ENCODE measurements at places on chromosomes 7 and 10.

DNA sequence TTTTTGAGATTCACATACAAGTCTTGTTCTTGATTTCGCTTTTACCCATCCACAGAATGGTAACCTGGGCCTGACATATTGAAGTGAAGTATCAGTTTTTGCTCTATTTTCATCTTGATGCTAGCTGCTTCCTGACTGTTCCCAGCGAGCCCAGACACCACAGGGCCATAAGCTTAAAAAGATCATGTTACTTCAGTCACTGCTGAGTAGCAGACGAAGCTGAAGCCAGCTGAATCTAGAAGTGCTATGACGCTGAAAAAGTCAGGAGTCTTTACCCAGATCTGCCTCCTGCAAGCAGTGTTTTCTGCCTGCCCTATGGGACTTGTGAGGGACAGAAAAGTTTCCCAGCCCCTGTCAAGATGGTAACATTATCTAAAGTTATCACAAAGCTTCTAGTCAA, 2.7 kb upstream of the PRXL2A start:
- DNase-seq, result no peak

GRCh38 chr10:18229826-18230225, 89.6 kb downstream of the CACNB2 start:
- DNase-seq, result no peak

GRCh38 chr7:20331910-20332813, 1.5 kb downstream of the ITGB8 start:
- DNase-seq, result no peak

DNA sequence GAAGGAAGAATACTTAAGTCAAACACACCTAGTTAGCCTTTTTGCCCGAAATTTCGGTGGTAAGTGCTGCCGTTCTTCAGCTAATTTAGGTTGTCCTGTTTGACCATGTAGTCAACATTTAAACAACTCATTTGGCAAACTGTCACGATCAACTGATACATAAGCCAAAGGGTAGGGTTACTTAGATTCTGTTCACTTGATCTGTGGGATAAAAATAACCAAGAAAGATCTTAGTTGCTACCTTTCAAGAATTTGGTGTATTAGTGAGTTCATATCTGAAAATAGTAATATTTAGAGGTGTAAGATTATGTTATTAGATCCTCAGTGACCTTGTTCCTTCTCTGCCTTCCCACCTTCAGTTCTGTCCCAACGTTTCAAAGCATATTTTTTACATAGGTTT, 2.0 kb downstream of the TNKS2 start:
- no peak for DNase-seq

DNA sequence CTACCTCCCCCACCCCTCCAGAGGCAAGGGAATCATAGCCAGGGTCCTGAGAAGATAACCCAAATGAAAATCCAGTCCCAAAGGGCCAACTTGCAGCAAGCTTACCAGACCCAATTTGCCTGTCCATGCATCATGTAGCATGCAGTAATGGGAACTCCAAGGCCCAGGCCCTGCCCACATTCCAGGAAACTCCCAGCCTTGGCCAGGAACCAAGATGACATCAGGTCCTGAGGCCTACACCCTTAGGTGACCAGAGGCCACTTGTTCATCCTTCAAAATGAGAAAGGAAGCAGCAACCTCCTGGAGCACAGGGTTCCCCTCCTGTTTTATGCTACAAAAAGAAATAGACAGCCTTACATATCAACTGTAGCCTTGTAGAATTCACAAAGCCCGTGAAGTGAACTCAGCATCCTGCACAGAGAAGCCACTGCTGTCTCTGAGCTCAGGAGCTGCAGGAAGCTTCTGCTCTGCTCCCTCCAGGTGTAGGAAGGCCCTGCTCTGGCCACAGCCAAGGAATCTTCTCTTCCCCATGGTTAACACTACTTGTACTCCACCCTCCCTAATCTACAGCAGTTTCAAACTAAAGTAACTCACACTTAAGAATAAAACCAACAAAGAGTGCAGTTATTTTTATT, 30.3 kb upstream of the GRB10 start:
- DNase-seq, result no peak

- no peak for DNase-seq
These were observed 48.8 kb upstream of the FOXP2 start for GRCh38 chr7:114365791-114366190.

GRCh38 chr10:119477444-119477843, 65.1 kb downstream of the RGS10 start:
- no peak for DNase-seq

- DNase-seq, result no peak
These were observed 43.4 kb upstream of the GJD4 start for GRCh38 chr10:35561715-35562114.

DNA sequence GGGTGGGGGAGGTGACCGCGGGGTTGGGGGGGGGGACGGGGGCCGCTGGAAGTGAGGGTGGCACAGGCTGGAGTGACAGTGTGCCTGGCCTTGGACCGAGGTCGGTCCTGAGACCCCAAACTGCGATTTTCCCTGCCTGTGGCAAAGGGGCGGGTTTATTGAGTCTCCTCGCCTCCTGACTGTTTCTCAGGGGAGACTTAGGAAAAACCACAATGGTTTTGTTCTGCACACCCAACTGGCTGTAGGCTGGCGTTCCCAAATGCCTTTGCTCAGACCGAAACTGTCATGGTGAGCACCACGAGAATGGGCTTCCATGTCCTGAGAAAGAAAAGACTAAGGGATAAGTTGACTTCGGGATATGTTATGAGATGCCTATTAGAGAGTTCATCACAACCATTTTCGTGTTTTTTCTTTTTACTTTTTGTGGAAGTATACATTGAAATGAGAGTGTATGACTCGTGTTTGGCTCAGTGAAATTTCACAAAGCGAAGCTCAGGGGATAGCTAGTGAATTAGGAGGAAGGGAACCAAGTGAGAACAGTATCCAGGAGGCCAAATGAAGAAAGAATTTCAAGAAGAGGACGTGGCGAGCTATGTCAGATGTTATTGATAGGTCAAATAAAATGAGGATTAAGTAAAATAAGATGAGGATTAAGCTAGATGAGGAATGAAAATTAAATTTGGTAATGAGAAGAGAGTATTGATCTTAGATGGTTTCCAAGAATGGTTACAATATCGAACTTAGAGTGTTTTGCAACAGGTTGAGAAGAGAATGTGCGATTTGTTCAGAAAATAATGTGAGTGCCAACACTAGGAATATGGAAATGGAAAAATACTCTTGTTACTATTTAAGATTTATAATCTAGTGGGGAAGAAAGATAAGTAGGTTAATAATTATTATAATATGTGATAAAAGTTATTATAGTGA, 918 bp downstream of the NET1 start:
- DNase-seq, result no peak

DNA sequence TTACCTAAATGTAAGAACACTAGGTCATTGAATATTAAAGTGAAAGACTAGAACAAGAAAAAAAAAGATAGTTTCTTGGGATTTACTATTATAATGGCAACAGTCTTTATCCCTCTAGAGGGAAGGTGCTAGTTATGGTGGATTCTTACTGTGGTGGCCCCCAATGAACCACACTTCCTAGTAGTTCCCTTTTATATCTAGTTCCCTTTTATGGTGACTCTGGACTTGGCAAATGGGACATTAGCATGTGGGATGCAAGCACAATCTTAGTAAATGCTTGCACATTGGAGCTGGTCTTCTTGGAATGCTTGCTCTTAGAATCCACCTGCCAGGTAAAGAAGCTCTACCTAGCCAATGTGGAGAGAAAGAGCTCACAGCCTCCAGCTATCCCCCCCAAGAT, 430.2 kb downstream of the LRMDA start:
- no peak for DNase-seq

- no peak for DNase-seq
These were observed 218.9 kb downstream of the DOCK4 start for GRCh38 chr7:111987115-111987826.

GRCh38 chr10:123522702-123523312, 143.3 kb upstream of the GPR26 start:
- no peak for DNase-seq

GRCh38 chr7:92872701-92873100, 36.3 kb upstream of the CDK6 start:
- DNase-seq, result no peak

- no peak for DNase-seq
These were observed 70.1 kb upstream of the TFEC start for GRCh38 chr7:116100626-116101025.

DNA sequence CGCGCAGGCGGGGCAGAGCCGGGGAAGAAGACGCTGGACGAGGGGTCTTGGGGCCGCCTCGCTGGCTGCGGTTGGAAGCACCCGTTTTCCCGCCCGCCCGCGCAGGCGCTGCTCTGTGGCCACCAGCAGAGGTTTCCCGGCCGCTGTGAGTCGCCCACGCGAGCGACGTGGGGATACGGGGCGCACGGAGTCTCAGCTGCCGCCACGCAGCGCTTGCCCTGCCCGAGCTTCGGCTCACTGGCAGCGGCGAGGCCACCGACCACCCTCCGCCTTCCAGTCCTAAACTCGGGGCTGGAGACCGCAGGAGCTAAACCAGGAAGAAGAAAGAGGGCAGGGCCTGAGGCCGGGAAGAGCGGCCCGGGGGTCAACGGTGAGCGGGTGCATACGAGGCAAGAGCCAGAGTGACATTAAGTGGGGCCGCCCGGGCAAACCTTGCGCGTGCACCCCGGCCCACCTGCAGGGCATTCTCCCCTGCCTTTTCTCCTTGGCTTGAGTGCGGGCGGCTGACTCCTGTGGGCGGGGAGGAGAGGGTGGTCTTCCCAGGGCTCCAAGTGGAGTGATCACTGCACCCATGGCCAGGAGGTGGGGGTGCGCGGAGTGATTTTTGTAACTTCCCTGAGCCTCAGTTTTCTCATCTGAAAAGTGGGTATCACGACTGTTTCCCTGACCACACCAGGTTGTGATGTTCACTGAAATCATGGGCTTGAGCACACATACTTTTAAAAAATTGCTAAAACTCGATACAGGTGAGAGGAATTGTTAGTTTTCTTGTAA, 7.1 kb upstream of the EMX2 start:
- DNase-seq, result no peak

All from cortex of kidney (tissue), 1 donor.